NCI-H187 treated with DMSO at 0.1 percent for 48 hours (cell line): ENCODE measurements at places on chromosomes 4 and X.

- no peak for DNase-seq
These were observed 70.9 kb downstream of the EPHA5 start for GRCh38 chr4:65599340-65599739.

GRCh38 chr4:118348886-118349285, 3.9 kb downstream of the PRSS12 start:
- no peak for DNase-seq

DNA sequence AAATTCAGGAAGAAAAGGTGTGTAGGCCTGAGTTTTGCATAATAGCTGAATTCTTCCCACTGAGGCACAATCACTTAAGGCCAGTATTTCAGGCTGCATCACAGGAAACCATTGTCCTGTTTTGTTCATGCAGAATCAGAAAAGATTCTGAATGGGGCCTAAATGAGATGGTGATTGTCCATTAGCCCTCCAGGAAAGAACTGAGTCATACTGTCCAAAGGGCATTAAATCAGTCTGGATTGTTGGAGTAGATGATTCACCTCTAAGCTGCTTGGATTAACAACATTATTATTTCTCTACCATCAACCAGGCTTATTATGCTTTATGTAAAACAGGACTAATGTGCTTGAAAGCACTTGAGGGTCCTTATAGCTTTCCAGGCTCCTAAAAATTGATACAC, 36.2 kb downstream of the CT47B1 start:
- no peak for DNase-seq

DNA sequence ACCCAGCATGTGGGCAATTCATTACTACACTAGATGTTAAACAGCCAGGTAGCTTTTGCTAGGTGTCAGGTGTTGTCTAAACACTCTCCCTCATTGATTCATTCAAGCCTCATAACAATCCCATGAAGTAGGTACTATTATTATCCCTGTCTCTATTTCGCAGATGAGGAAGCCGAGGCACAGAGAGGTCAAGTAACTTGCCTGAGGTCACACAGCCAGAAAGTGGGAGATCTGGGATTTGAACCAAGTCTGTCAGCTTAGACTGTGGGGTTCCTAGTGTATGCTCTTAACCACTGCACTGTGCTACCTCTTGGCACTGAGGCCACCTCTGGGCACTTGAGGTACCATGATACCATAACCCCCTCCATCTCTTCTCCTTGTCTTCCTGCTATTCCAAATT, 17.4 kb upstream of the XPNPEP2 start:
- DNase-seq, result no peak

GRCh38 chr4:151324124-151324751, 1.2 kb downstream of the SH3D19 start:
- no peak for DNase-seq

GRCh38 chrX:118038614-118039365, 77.8 kb downstream of the KLHL13 start:
- DNase-seq, result no peak

GRCh38 chr4:72919937-72920336, 149.6 kb downstream of the COX18 start:
- no peak for DNase-seq

- DNase-seq, result no peak
These were observed 954.3 kb downstream of the PCDH7 start for GRCh38 chr4:31674313-31674947.

GRCh38 chr4:141637565-141637964, 1.2 kb downstream of the IL15 start:
- no peak for DNase-seq

- DNase-seq, result no peak
These were observed 420.8 kb upstream of the DIPK2B start for GRCh38 chrX:45621376-45622041.

GRCh38 chr4:21290562-21290961, 590.3 kb downstream of the PACRGL start:
- no peak for DNase-seq

GRCh38 chrX:13778916-13779315, 38.0 kb downstream of the GPM6B start:
- no peak for DNase-seq
